Suppressor macrophage (primary cell): ENCODE measurements at places on chromosomes 11 and 22.

DNA sequence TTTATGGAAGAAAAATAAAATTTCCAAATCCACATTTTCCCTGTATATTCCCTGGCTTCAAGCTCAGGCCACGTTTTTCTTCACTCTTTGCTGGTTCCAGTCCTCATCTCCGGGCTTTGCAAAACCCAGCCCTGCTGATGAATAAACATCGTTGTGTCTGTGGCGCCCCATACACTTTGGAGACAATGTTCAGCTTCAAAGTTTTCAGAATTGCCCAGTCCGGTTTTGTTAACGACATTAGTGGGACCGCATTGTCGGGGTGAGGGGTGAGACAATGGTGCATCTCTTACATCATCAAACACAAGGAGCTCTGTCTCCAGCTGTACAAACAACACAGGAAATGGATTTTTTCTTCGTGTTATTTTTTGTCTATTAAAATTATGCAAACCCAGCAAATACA lies 53.4 kb upstream of the HTATIP2 start:
- no peak for DNase-seq

DNA sequence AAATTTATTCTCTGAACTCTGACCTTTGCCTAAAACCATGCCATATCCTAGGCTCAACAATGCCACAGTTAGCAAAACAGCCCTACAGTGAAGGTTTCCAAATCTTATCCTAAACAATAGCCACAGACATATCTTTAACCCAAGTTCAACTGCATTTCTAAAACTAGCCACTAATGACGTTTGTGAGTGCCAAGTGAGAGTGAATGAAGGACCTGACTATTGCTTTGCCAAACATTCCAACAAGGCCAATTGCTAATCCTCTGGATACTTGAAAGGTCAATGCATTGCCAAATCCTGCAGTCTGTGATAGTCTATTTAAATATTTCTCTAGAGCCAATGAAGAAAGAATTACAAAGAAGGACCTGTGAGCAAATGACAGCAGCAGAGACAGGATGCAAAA lies 2.5 kb upstream of the OR4C45 start:
- no peak for DNase-seq

DNA sequence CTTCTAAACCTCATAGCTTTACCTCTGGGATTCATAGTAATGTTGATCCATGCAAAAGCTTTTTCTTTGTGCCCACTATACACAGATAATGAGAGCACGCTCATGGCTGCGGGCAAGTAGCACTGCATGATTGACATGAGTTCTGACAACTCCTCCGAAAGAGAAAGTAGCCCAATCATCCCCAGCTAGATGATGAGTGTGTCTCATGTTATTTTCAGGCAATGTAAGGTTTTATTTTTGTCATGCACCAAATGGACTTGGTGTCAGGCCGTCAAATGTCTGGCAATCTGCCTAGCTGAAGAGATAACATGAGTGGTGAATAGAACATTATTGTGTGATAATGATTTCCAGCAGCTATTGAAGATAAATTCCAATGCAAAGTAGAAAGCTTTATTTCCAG lies 662.6 kb downstream of the NTM start:
- DNase-seq, result no peak

DNA sequence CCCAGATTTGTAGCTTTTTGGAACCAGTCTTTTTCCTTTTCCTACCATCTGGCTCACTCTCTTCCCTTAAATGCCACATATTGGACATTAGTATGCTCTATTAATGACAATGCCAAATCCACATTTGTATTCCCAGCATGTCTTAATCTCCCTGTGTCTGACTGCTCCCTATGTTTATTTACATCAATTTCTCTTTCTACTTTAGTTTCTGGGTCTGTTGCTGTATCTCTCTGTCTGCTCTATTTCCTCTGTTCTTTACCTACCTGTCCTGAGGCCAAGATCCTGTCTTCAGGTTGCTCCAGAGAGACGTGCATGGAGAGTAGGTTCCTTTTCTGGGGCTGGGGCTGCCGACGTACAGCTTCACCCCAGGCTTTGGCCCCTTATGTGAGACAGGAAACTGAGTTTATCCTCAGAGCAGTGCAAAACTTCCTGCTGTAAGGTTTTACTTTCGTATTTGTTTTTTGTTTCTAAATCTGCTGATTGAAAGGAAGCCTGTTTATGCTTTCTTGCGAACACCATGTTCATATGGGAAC lies 25.6 kb downstream of the OR2AG2 start:
- no peak for DNase-seq

- DNase-seq, result no peak
Measured at GRCh38 chr11:34682825-34683224, 61.9 kb downstream of the EHF start.

GRCh38 chr11:1559111-1559951 lies 12.7 kb downstream of the DUSP8 start:
- peak; percentile 30 for DNase-seq

GRCh38 chr11:129391360-129391759 lies 15.7 kb downstream of the BARX2 start:
- no peak for DNase-seq

GRCh38 chr11:74023276-74023675 lies 14.4 kb upstream of the UCP3 start:
- DNase-seq, result peak; percentile 82

DNA sequence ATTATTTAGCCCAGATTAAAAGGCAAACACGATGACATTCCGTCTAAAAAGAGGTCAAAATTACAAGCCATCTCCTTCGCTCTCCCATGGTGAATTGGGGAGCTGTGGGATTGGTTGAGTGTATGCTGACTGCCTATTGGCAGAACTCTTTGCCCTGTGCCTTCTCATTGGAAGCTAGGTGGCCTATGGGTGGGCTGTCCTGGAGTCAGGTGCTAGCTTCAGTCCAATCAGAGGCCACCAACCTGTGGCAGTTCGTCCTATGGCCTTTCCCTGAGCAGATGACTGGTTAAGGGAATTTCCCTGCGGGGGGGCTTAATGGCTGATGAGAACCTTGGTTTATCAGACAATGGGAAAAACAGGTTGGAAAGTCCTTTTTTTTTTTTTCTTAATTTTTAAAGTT lies 3.2 kb upstream of the MTMR3 start:
- DNase-seq, result no peak

GRCh38 chr11:36349351-36350136 lies 53.5 kb downstream of the PRR5L start:
- no peak for DNase-seq

- peak; percentile 78 for DNase-seq
Measured at GRCh38 chr11:36594316-36594989, at the start of gene IFTAP. IFTAP (plus strand) TSS chr11:36594502; CDS start chr11:36610104, 15,602 bp downstream.

DNA sequence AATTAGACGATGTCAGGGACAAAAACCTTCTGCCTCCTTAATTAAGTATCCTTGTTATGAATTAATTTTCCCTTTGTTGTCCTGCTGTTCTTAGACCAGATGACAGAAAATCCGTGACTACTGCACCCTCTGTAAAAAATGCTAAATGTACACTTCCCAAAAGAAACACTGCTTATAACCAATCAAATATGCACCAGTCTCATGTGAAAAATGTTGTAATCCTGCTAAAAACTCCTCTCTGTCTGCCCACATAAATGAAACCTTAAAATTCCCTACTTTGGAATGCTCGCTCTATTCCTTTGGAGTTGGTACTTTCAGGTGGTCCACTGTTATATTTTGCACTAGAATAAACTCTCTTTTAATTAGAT lies 366.8 kb upstream of the CCDC179 start:
- no peak for DNase-seq

DNA sequence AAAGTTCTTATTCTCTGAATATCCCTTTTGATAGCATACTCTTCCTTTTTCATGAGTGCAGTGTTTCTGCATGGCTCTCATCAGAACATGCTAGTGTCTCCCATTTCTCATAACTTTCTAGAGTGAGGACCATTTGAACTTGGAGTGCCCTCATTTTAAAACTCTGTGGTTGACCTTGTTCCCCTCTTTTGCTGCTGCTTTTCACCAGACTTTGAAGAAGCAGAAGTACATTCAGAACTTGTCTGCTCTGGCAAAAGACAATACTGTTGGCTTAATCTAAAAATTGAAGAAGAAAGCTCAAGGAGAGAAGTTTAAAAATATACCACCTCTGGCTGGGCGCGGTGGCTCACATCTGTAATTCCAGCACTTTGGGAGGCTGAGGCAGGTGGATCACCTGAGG lies 35.0 kb downstream of the PPARA start:
- peak; percentile 43 for DNase-seq

DNA sequence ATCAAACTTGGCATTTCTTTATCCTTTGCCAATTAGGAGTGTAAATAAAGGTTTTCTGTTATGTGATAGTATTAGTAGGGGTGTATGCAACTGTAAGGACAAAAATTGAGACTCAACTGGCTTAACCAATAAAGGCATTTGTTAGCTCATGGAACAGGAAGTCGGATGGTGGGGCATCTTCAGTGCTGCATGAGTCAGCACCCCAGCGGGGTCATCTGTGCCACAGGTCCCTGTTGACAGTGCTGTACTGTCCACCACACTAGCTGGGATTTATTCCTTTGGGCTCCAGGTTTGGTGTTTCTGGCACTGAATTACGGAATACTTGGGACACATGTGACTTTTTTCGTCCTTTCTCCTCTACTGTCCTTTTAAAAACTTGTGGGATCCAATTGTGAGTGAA lies 86.0 kb downstream of the PPP6R3 start:
- peak; percentile 84 for DNase-seq
